ENCODE measurements at places on chromosomes 3 and 15. TPM values are rescaled to one million over a fixed set of nuclear protein-coding genes. Genes with fewer than 3 reads are reported as not detected.

HRG gene
- total RNA-seq = not detected

HTR3C gene
- total RNA-seq = not detected

GP5 gene
- total RNA-seq = not detected

SAMD7 gene
- not detected for total RNA-seq

DNA sequence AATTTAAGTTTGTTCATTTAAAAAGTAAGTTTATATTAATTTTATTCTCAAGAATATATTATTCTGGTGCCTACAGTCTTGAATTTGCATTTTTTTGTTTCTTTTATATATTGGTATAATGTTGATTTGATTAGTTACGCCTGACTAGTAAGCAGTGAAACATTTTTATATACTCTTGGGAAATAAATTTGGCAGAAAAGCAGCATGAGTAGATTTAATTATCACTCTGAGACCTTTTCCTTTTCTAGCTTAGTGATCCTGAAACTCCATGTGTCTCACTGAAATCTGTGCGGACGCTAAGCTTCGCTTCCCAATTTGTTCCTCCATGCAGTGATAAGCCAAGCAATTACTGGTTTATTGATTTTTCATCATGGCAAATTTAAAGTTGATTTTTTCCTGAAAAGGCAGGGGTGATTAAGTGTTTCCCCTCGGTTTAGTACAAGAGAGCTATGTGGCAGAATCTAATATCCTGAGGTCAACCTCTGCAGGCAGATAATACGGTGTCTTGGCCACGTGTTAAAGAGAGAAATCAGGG, 87.2 kb upstream of the MLF1 start:
- DNase-seq = no peak

GRCh38 chr3:29338377-29338776, 57.5 kb downstream of the RBMS3 start:
- DNase-seq = no peak

DNA sequence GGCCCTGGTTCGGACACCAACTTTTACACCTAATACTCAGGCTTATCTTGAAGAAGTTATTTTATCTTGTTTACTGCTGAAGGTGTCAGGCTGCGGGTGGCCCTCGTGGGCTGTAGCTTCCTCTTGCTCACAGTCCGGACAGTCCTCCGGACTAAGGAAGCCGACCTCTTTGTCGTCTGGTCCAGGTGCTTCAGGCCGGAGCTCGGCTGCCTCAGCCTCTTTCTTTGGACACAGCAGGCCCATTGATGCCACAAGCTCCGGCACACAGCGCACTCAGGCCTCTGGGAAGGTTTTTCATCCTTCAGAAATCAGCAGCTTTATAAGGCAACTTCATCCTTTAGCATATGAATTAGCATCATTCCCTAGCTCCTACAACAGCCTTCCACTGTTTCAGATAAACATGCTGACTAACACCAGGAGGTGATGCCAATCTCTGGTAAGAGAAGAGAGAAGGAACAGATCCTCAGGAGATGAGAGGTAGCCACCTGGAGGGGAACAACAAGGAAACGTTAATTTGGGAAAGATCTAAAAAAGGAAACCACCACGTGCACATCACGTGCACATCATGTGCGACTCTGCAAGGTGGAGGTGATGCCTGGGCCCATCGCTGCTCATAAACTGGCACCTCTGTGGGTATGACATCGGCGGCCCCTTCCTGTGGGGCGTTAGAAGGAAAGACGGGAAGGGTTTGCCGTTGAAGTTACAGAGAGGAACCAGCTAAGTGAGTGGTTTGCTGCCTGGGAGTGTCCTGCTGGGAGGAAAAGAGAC, 4.4 kb upstream of the CHAC1 start:
- DNase-seq = no peak

DNA sequence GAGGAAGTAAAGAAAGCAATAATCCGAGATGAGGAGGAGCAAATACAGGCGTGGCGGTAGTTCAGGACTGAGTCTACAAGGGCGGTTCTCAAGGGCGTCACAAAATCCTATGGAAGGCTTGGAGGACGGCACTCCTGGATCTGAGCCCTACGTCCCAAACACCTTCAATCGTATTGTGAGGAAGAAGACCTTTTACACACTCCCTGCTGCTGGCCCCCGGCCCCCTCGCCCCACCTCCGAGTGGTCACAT, 747 bp downstream of the PLD1 start:
- no peak for DNase-seq

DNA sequence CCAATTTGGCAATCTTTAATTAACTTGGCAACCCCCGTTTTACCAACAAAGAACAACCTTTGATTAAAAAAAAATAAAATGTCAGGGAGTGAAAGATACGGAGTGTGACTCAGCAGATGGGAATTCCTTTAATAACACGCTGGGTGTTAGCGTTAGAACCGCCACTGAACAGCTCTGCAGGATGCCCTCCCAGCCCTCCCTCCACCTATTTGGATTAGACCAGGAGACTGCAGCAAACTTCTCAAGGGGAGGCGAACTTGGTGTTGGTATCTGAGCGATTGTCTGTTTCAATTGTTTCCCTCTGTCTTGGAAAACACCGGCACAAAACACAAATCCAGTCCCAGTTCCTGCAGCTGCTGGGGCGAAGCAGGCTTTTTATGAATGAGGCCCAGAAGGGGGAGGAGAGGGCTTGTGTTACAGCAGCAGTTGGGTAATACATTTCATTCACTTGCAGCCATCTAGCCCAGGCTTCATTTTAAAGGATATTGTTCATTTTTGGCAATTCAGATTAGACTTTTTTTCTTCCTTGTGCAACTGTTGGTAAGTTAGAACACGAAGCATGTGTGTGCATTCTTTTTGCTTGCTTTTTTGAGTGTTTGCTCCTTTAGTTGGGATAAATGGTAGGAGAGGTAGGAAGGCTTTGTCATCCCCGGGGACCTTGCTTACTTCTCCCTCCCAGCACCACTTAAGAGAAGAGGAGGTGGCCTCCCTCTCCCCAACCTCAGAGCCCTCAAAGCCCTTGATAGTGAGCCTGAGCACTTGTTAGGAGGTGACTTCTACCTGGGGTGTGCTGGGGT, 152.3 kb downstream of the IGF1R start:
- DNase-seq = no peak

- DNase-seq = no peak
Measured at GRCh38 chr15:66138096-66138783, 115.3 kb downstream of the MEGF11 start.

DNA sequence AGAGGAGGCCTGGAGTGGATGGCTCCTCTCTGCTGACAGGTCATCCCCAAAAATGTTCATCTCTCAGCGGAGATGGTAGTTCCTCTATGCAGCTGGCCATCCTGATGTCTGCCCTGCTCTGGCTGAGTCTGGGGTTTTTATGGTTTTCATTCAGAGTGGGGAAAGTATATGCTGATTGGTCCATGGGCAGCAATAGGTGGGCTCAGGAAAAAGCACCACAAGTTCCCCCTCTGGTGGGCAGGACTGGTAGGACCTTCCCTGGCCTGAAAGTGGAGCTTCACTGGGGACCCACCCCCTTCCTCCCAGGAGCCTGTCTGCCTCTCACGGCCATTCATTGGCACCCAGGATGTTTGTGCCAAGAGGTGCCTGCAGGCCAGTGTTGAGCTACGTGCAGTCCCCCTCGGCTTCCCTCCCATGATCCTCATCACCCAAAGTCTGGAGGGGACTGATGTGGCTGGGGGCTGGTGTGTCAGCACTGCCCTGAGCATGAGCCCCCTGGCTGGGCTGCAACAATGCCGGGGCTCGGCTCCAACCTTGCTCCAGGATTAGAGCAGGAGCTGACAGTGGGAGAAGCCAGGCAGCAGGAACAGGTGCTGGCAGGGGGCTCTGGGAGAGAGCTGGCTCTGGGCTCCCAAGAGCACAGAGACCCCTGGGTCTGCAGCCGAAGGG, 13.1 kb upstream of the BLOC1S6 start:
- DNase-seq = no peak

DNA sequence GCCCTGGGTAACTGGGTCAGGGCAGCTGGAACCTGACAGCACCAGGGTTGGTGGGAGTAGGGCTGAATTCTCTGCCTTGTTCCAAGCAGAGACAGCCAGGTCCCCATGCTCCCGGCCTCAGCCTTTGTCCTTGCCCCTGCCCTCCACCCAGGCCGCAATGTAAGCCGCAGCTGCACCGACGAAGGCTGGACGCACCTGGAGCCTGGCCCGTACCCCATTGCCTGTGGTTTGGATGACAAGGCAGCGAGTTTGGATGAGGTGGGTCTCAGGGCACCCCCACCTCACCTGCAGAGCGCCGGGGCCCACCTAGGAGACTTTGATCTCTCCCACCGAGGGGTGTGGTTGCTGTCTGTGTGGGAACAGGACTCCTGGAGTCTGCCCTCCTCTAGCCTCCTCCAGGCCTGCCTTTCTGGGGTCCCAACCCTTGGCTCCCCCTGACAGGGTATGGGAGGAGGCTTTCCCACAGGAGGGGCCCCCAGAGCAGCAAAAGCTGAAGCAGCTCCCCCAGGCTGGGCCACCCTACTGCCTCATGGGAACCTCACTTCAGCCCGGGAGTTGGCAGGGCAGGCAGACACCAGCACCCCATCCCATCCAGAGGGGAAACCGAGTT, 23.4 kb downstream of the VIPR1 start:
- no peak for DNase-seq

DNA sequence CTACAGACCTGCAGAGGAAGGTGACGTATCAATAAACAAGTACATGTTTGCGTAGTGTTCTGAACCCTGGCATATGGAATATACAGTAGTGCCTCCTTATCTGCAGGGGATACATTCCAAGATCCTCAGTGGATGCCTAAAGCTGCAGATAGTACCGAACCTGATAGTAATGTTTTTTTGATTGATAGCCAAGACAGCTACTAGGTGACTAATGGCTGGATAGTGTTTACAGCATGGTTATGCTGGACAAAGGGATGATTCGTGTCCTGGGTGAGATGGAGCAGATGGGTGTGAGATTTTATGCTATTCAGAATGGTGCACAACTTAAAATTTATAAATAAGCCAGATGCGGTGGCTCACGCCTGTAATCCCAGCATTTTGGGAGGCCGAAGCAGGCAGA, 55.8 kb upstream of the IGF2BP2 start:
- DNase-seq = no peak

DNA sequence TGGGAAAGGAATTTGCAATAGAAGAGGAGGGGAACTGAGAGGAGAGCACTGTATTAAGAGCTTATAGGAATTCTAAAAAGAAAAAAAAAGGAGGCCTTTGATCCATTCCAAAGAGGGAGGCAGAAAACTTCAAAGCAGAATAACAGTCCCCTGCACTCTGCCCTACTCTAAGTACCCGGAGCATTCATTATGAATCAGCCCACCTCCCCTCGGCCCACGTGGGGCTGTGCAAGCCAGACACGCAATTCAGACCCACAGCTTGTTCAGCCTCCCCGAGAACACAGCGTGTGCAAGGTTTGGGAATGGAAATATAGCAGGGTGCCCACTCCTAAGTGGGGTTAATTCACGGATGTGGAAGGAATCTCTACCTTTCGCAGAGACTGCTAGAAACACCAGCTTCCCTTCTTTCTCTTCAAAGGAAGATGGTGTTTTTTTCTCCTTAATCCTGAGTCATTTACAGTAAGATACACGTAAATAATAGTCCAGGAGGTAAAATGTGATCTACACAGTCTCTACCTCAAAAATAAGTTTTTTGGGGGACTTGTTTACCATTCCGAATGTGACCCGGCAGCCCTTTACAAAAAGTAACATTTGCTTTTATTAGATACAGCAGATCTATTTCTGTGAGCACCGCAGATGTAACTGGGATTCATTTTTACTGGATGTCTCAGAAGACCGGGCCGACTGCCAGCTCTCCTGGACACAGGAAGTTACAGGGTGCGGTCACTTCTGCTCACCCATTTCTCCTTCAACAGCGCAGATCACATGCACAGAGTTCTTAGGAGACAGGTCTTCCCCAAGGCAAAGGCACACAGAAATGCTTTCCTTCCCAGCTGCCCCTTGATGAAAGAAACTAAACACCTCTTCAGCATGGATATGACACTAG, 768.5 kb upstream of the CFAP20DC start:
- peak; percentile 76 for DNase-seq

- DNase-seq = no peak
Measured at GRCh38 chr3:16768014-16768413, 116.7 kb upstream of the PLCL2 start.

GRCh38 chr15:60464836-60465630, 13.9 kb downstream of the ICE2 start:
- DNase-seq = no peak

DNA sequence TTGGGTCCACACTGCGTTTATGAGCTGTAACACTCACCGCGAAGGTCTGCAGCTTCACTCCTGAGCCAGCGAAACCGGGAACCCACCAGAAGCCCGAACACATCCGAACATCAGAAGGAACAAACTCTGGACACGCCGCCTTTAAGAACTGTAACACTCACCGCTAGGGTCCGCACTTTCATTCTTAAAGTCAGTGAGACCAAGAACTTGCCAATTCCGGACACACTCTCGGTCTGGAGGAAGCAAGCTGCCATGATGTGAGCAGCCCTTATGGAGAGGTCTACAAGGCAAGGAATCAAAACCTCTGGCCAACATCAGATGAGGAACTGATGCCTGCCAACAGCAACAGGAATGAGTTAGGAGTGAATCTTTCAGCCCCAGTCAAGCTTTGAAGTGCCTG, 62.9 kb downstream of the SLC28A2 start:
- no peak for DNase-seq

DNA sequence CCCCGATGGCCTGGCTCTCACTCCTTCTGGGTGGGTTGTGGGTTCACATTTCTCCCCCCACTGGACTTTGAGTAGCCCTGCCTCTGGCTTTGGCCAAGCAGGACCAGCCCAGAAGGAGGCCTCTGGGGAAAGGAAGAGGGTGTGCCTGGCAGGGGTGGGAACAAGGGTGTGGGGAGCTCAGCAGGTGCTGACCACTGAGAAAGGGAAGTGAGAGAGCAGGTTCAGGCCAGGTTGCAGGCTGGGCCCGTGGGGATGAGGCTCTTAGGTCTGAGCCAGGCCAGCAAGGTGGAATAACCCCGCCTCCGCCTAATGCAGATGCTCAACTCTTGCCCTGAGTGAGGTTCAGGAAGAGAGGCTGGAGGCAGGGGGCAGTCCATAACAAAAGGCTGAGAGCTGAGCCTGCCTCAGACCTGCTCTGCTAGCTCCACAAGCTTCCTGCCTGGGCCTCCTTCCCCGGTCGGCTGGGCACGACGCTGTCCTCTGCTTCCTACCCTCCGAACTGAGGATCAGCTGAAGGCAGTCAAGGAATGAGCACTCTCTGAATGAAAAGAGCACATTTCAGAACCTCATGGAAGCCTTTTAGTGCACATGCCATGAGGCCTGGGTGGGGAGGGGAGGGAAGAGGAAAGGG, 82.7 kb downstream of the TLE3 start:
- no peak for DNase-seq
